Spleen (tissue), 13 donors: ENCODE measurements at places on chromosomes 7 and 10.

- no peaks in the 10 kb centered on the region for H3K36me3 ChIP-seq
- no peak overlapping the region for H3K27ac ChIP-seq
- DNase-seq = no peak
- H3K4me1 ChIP-seq = no peaks in the 10 kb centered on the region
These were observed 12.1 kb upstream of the TRPV6 start for GRCh38 chr7:142897691-142898090.

DNA sequence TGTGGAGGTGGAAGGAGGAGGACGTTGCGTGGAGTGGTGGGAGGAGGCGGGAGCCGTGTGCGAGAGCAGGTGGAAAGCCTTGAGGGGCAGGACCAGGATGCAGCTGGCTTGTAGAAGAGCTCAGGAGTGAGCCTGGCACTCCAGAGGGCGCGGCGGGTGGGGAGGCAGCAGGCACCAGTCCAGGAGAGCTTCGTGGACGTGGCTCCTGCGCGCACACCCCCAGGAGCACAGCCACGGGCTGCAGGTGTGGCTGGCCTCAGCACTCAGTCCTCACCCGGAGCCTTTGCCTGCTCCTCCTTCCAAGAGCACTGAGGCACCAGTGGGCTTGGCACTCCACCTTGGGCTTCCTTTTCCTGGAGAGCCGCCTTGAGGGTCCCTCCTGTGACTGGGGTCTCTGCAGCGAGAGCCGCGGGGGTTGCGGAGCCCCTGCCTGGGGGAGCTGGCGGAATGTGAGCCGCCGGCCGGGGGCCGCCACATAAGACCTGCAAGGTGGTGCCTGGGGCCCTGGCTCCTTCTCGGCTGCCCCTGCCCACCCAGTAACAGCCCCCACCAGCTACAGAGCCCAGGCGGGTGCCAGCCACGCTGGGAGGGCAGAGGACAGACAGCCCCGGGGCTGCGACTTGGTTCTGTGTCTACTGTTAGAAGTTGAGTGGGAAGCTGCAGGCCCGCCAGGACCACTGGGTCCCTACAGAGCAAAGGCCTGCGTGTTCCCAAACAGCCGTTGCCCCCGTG lies 11.1 kb downstream of the MAFK start:
- H3K27me3 ChIP-seq = no peaks in the 10 kb centered on the region
- H3K4me1 ChIP-seq = peaks cover 27% of the 10 kb centered on the region
- no peaks in the 10 kb centered on the region for H3K36me3 ChIP-seq
- no peak for DNase-seq

GRCh38 chr10:88152728-88153133 lies 289.3 kb downstream of the PTEN start:
- no peak for DNase-seq
- H3K36me3 ChIP-seq = no peaks in the 10 kb centered on the region
- H3K27ac ChIP-seq = no peak overlapping the region
- H3K4me3 ChIP-seq = no peak overlapping the region

DNA sequence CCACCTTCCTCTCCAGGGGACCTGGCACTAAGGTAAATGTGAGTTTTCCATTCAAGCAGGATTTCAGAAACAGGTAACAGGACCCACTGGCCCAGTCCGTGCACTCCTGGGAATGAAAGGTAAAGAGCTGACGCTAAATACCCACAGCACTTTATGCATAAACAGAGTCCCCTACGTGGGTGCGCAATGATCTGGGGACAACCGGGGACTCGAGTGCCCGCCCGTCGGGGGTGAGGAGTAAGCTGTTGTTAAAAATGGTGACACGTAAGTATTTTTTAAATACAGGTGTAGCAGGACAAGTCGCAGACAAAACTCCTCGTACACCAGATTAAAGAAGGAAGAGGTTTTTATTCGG lies 47.2 kb upstream of the PPP2R2D start:
- H3K27me3 ChIP-seq = no peaks in the 10 kb centered on the region
- no peak overlapping the region for H3K4me3 ChIP-seq
- peak; percentile 39 for DNase-seq

- H3K4me3 ChIP-seq = peak overlapping the region; percentile 51
- H3K36me3 ChIP-seq = peaks cover 20% of the 10 kb centered on the region
- H3K4me1 ChIP-seq = peaks cover 12% of the 10 kb centered on the region
These were observed 63.3 kb downstream of the RASGEF1A start for GRCh38 chr10:43203448-43204041.

- H3K4me1 ChIP-seq = peaks cover 18% of the 10 kb centered on the region
- H3K27me3 ChIP-seq = no peaks in the 10 kb centered on the region
- DNase-seq = no peak
- H3K4me3 ChIP-seq = peak overlapping the region; percentile 24
- no peaks in the 10 kb centered on the region for H3K36me3 ChIP-seq
- peak overlapping the region; percentile 2 for H3K27ac ChIP-seq
These were observed 43.0 kb downstream of the CH25H start for GRCh38 chr10:89164080-89164479.

GRCh38 chr7:141700296-141700847 lies 1.6 kb downstream of the DENND11 start:
- H3K4me3 ChIP-seq = peak overlapping the region; percentile 94
- no peaks in the 10 kb centered on the region for H3K36me3 ChIP-seq
- H3K4me1 ChIP-seq = peaks cover 62% of the 10 kb centered on the region
- DNase-seq = no peak
- H3K27ac ChIP-seq = peak overlapping the region; percentile 96

DNA sequence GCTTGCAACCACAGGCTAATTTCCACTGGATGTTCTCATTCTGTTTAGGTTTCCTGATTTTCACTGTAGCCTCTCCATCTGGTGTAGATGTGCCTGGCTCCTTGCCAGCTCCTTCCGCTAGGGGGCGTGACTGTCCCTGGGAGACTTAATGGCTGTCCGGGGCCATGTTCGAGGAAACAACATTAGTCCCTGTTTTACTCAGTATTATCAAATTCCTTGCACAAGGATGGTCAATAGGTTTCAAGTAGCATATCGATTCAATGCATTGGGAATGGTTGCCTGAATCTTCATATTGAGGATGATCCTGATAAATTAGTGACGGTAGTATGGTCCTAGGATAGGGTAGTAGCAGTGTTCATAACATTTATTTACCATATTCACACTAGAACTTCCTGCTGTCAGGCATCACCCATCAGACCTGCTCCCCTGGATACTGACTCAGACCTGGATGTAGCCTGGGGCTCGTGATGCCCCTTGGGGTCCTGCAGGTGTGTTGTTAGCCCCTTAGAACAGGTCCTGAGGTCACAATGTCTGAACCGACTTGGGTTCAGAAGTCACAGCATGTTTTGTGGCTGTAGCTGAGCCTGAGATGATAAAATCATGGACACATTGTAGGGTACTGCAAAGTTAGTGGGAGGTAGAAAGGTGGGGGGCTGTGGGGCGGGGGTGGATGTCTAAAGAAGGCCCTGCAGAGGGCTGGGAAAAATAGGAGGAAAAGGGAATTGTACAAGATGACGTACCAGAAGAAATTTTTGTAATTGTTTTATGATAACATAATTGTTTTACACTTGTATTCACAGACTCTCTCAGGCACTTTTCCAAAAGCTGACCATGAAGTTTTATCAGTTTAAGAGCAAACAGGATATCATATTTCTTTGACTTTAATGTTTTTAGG lies 8.9 kb upstream of the EXOC6 start:
- no peak overlapping the region for H3K4me3 ChIP-seq
- no peaks in the 10 kb centered on the region for H3K27me3 ChIP-seq
- peak overlapping the region; percentile 38 for H3K27ac ChIP-seq
- DNase-seq = peak; percentile 87
- no peaks in the 10 kb centered on the region for H3K36me3 ChIP-seq

DNA sequence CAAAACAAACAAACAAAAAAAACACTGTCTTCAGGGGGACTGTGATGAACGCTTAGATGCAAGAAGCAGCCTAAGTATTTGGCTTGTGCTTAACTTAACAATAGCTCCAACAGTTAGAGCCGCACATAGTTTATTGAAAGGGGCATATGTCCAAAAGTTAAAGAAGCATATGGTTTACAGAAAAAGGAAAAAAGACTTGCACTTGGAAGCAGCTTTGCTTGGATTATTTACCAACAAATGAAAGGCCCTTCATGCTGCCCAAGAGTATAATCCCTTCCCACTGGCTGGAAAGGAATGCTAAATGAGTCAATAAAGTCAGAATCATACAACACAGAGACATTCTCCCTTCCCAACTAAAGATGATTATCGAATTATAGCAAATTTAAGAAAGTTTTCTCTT lies 77.9 kb downstream of the GLI3 start:
- no peak overlapping the region for H3K4me3 ChIP-seq
- no peak for DNase-seq
- H3K36me3 ChIP-seq = no peaks in the 10 kb centered on the region
- no peaks in the 10 kb centered on the region for H3K4me1 ChIP-seq
- H3K27me3 ChIP-seq = no peaks in the 10 kb centered on the region
- H3K27ac ChIP-seq = no peak overlapping the region

- H3K4me1 ChIP-seq = no peaks in the 10 kb centered on the region
- H3K36me3 ChIP-seq = no peaks in the 10 kb centered on the region
- no peak overlapping the region for H3K27ac ChIP-seq
- DNase-seq = no peak
- no peak overlapping the region for H3K4me3 ChIP-seq
These were observed 293.4 kb downstream of the KLF6 start for GRCh38 chr10:3491571-3491970.

DNA sequence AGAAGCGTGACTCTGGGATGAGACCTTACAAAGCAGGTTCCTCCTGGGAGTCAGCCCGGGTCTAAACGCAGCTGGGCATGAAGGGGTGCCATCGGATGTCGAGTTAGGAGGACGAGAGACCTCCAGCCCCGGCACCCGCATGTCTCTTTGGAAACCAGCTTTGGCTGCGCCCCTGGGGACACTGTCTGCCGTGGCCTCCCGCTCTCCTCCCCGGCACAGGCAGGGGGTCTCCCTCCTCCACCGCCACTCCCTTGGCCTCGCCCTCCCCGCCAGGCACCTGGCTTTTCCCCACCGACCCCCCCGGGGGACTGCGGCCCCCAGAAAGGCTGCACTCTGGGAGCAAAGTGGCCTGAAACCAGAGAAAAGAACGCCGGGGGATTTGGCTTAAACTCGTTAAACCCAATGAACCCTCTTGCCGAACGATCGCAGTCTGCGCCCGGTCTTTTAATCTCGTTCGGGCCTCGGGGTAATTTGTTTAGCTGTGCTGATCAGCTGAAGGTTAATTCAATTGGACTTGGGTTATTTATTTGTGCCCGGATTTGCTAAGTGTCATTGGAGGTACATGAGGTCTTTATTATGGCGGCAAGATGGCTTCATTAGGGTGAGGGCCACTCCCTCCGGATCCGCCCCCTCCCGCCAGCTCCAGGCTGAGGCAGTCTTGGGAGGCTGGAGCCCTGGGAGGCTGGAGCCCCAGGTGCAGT lies 16.4 kb upstream of the PSMG3 start:
- H3K27ac ChIP-seq = no peak overlapping the region
- no peak overlapping the region for H3K4me3 ChIP-seq
- peaks cover 11% of the 10 kb centered on the region for H3K27me3 ChIP-seq
- no peaks in the 10 kb centered on the region for H3K4me1 ChIP-seq
- no peaks in the 10 kb centered on the region for H3K36me3 ChIP-seq

GRCh38 chr7:149878523-149878921 lies 4.8 kb downstream of the ATP6V0E2 start:
- DNase-seq = no peak
- H3K36me3 ChIP-seq = no peaks in the 10 kb centered on the region

DNA sequence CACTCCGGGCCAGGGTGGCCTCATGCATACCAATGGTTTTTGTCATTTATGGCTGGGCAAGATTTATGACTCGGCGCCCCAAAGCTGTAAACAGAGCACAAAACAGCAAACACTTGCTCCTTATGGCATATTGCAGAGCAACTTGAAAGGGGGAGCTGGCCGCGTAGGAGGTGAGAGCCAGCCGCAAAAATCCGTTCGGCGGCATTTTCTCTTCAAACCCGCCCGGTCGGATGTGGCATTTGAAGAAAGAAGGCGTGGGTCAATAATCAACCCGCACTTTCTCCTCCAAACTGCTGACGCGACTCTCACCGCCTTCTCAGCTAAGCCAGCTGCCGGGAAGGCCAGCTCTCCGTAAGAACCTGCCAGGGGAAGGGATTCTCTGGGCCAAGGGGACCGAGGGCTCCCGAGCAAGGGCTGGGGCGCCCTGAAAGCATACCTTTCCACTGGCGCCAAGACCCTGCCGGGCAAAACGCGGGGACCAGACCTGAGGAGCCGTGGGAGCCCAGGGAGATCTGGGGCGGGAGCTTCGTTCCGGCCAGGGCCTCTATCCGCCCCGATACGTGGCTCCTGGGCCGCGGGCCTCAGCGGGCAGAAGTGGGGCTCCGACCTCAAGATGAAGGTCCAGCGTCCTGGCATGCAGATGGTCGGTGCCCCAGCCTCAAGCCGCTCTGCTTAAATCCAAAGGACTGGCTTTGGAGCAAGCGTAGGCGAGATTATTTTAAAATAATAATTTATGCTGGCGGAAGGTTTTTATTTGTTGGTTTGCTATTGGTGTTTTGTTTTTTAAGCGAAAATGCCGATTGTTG lies 12.9 kb upstream of the HOXA2 start:
- H3K27ac ChIP-seq = peak overlapping the region; percentile 71
- peak overlapping the region; percentile 59 for H3K4me3 ChIP-seq
- DNase-seq = no peak
- peaks cover 62% of the 10 kb centered on the region for H3K4me1 ChIP-seq
